ENCODE measurements at places on chromosomes 6 and 20. TPM values are rescaled to one million over a fixed set of nuclear protein-coding genes. Genes with fewer than 3 reads are reported as not detected.

The NAA20 gene
- total RNA-seq: 31.6 TPM

The GSTA4 gene
- 68.5 TPM for total RNA-seq

The GSTA2 gene
- not detected for total RNA-seq

The MOXD1 gene
- 118 TPM for total RNA-seq

The EPPIN gene
- not detected for total RNA-seq

The DLL1 gene
- total RNA-seq: 0.15 TPM

The KIFC1 gene
- 36.2 TPM for total RNA-seq

The GSTA1 gene
- total RNA-seq: not detected

All from smooth muscle cell of trachea (primary cell).